ENCODE measurements at places on chromosomes 11 and 22.

DNA sequence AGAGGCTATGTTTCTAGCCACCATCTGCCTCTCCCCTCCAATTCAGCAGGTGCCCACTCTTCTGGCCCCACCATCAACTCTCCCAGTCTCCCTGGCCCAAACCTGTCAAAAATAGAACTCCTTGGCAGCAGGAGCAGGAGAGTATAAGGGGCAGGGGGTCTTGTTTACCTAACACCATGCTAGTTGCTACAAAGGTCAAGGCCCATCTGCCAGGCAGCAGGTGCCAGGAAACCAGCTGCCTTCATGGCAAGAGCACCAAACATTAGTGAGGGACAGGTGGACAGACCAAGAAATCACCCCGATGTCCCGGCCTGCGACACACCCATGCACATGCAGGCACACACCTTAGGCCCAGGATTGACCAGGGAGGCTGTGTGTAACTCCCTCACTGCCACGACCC is 387.9 kb downstream of the BUD13 start:
- DNase-seq, result no peak

DNA sequence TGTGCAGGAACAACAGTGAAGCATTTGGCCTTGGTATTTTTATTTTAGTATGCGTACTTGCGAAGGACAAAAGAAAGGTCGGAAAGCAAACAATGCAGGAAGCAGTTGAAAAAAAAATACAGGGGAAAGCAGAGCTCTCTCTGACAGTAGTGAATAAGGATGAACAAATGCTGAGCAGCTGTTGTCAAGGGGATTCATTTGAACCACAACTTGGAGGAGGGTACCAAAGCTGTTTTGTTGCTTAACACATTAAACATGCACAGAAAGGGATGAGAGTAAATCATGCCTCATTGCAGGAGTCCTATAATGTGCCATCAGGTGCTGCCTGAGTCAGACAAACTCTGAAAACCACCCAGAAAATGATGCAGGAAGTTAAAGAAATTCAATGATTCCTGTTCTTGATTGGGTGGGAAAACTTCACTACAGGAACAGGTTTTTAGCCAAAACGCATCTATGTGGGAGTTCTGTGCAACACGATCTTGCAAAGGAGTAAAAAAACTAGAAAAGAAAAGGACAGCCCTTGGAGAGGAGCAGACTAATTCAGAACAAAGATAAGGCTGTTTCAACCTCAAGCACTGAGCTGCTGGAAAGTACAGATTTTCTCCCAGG is 2113.5 kb downstream of the LRRC4C start:
- no peak for DNase-seq

- DNase-seq, result peak; percentile 93
These were observed 12.5 kb upstream of the MB start for GRCh38 chr22:35629406-35630216.

DNA sequence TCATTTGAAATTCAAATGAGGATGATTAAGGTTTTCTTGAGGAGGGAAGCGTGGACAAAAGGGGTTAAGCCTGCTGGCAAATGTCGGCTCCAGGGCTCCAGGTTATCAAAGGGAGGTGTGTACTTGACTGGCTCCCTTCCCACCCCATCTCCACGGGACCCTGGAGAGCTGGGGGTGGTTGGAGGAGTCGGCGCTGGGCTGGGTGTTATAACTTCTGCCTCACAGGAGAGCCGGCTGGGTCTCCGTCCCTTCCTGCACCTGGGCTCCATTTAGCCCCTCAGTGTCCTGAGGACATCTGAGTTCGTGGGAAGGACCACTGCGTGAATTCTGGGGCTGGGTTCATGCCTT is 15.6 kb downstream of the POU2F3 start:
- no peak for DNase-seq

- DNase-seq, result no peak
These were observed 181.5 kb upstream of the E2F8 start for GRCh38 chr11:19422276-19422675.

DNA sequence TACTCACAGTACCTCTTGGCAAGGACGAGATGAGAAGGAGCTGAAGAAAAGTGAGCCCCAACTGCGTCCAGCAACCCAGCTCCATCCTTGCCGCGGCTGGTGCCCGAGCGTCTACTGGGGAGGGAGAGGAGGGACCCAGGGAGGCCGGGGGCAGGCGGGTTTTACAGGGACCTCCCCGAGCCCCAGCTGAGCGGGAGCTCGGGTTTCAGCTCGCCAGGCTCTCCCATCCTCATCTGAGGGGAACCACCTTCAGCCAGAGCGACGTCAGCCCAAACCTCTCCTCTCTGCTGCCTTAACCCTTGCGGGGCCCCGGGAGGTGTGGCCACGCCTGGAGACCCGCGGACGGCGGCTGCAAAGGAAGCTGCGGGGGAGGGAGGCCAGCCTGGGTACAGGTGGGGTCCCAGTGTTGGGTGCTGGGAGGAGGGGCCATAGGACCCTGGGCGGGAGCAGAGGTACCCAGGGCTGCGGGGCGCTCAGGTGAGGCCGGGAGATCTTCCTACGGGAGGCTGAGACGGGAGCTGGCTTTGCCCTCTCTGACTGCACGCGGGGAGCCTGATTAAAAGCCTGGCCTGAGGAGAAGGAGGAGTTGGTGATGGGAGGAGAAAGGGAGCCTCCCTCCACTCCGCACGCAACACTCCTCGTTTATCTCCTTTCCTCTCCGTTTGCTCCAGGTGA is at the start of gene PAMR1:
Gene PAMR1, minus strand, starts transcription at position 116 of the 675 bp plus-strand sequence. Its CDS starts 31 bp downstream, at position 85.
- no peak for DNase-seq

DNA sequence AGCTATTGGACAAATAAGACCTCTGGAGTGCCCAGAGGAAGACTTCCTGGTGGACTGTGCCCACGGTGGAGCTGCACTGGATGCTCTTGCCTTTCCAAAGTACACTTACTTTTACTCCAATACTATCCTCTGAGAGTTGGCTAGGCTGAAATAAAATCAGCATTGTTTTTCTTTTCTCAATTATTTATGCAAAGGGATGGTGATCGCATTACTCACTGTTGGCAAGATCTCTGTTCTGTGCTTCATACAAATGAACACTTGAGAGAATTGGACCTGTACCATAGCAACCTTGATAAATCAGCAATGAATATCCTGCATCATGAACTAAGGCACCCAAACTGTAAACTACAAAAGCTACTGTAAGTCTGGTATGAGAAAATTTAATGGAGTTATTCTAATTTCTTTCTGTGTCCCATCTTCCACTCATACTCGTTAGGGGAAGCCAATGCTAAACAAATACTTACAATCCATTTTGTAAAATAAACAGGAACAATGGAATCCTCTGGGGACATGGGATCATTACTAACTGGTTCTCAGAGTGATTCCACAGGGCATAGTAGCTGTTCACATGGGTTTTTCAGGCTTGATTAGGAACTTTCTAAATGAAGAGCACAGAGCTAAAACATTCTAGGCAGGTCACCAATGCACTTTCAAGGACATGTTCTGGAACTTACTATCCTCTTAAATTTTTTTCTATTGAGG is 26.3 kb downstream of the NLRP14 start:
- DNase-seq, result no peak

DNA sequence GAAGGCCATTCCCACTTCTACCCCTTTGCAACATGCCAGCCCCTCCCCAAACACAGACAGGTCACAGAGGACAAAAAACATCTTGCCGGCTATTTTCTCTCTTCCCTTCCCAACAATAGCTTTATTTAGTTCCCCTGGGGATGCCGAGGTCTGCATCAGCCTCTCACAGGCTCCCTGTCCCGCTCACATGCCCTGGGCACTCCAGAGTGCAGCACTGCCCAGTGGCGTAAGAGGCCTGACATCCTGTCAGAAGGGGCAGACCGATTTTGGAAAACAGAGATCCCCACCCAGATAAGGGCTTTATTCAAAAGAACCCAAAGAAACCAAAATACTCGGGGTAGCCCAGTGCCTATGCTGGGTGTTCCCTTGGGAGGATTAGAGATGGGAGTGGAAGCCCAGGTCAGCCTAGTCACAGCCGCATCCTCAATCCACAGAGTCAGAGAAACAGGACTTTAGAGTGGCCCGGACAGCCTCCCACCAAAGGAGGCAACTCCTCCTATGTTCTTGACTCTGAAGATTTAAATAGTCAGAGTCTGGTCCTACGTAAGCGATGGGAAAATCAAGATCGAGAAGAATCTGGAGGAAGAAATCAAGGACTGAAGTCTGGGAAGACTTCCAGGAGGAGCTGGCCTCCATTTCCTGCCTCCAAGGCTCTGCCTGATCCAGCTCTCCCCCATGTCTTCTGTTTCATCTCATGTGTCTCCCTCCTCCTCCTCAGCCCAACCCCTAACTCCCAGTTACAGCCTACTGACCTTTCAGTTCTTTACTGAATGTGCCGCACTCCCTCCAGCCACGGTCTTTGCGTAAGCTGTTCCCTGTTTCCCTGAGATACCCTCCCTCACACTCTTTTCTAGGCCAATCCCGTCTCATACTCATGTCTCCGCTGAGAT is 129.3 kb downstream of the FBXO7 start:
- no peak for DNase-seq

- no peak for DNase-seq
These were observed 89.6 kb downstream of the ISX start for GRCh38 chr22:35155403-35156025.

DNA sequence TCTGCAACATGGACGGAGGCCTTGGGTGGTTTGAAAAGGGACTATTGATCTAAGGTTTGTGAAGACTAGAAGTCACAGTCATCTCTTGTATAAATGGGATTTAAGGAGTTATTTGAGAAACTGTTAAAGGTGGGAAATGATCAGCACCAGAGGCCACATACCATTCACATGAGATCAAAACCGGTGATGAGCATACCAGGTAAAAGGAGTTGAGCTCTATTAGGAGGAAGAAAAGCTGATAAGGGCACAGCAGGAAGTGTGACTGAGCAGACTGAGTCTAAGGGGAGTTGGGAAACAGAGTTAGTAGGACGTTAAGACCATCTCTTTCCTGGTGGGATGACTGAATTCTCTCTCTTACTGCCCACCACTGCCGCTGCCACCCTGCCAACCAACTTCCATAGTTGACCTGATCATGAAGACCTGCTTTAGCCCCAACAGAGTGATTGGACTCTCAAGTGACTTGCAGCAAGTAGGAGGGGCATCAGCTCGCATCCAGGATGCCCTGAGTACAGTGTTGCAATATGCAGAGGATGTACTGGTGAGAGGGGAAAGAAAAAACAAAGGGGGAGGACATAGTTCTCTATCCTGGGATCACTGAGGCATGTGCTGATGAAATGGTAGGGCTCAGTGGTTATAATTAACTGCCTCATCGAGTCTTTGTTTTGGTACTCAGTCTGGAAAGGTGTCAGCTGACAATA is 7.6 kb downstream of the EIF3F start:
- DNase-seq, result no peak

DNA sequence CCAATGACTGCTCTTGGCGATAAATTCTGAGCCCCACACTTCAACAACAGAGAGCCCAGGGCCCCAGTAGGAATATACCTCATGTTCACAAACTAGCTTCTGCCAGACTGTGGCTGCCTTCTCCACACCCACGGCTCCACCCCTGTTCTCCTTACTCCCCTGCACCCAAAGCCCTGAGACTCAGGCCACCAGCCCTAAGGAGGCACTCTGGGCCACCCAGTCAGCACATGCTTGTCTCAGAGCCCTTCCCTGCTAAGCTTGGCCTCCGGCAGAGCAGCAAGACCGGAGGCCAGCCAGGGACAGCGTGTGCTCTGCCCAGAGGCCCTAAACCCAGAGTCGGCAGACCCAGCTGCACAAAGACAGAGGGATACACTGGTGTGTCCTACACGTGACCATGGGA is 27.9 kb downstream of the SPATA19 start:
- DNase-seq, result no peak

- DNase-seq, result no peak
These were observed 305.8 kb downstream of the TTC28 start for GRCh38 chr22:28373831-28374230.
